ENCODE measurements at places on chromosomes 6 and 20.

- no peak for DNase-seq
Measured at GRCh38 chr6:125792680-125793079, 1.9 kb downstream of the NCOA7 start.

- no peak for DNase-seq
Measured at GRCh38 chr6:110366975-110367374, 8.8 kb upstream of the METTL24 start.

- DNase-seq = no peak
Measured at GRCh38 chr6:131255911-131256310, 120.6 kb downstream of the AKAP7 start.

DNA sequence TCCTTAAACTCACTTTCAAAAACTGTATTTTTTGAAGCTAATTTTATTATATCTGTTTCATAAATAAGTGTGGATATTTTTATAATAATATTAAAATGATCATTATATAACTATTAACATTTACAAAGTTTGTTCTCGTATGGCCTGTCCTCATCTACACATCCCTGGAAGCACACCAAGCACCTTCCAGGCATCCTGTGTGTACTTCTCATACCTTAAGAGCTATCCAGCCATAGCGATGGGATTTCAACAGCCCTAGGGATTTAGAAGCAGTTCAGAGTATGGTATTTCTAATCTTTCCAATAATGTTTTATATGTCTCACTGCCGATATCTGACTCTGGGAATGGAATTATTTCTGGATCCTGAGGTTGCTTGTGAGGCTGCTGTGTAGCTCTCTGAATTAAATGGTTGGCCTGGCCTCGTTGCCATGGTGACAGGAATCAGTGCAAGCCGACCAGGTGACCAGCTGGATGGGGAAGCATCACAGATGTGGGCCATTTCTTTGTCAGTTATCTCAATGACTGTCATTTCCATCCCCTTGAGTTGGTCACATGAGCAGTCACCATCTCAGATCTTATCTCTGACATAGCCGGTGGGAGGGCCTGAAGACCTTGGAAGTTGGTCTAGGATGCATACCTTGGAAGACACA lies 265.2 kb upstream of the RIN2 start:
- DNase-seq = no peak

DNA sequence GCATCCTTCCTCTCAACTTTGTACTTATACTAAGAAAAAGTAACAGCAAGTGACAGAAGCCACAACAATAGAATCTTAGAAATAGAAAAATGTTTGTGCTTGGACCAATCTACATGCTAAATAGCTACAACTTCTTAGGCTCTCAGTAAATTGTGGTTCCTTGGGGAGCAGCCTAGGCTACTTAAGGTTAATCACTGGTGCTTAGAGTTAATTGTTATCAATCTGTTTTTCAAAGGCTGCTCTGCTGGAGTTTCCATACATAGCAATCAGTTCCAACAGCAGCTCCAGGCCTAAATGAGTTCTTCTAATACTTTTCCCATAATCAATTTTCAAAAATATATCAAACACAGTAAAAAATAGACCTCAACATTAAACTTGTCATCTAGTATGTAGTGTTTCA lies 571.4 kb downstream of the EPHA7 start:
- no peak for DNase-seq

DNA sequence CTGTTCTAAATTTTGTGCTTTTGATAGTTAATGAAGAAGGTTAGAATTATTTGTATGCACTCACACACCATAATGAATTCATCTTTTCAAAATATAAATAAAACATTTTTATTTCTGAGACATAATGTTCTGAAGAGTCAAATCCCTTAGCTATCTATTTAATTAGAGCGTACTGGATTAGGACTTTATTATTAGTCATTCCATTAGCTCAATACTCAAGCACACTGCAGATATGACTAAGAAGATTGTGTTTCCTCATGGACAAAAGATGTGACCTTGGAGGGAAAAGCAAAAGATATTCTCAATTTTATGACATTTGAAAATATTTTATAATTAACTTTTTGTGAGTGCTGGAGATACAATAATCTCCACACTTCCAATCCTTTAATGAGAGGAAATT lies 666.4 kb downstream of the CD109 start:
- DNase-seq = no peak

DNA sequence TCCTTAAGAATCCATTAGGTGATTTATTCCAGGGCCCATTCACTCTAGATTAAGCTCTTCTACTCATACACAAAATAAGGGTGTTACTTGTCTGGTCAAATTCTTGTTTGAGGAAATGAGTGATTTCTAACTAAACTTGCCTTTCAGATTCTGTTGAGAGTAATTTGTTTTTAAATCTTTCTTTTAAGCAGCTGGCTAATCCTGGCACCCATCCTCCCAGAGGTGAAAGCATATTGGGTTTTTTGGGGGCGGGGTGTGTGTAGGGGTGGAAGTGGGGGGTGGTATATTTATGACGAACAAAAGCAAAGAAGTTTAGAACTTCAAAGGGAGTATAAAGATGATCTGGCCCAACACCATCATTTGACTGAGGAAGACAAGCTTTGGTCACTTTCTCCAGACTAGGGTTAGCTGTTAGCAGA lies 94.7 kb downstream of the RTN4IP1 start:
- no peak for DNase-seq

DNA sequence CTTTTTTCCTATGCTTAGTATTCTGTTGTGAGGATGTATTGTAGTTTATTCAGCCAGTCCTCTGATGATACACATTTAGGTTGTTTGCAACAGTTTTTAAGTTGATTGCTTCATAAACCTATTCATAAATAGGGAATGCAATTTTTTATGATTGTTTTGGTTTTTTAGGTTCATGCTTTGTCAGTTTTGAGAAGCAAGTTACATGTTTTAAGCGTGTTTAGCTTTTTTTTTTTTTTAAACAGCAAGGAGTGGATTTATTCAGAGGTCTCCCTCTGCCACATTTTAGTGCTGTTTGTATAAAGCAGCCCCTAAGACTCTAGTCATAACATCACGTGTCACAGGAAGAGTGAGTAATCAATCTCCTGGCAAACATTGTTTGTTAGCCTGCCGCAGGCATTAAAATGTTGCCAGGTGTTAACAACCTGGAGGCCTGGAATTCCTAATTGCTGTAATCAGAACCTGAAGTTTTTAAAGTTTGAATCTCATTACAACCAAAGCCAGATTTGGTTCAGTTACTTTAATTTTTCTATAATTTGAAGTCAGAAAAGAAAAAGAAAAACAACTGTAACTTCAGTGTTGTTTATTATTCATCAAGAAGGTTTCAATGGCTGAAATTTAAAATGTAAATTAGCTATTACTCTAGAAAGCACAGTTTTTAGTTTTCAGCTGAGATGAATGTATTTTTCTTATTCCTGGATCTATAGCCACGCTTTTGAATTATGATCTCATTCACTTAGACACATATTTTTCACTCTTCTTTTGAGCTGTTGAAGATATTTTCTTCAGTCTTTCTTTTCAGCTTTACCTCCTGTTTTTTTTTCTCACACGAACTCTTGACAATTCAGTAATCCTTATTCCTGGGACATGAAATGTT lies 59.2 kb downstream of the KCNS1 start:
- DNase-seq = no peak

- no peak for DNase-seq
Measured at GRCh38 chr6:21327326-21328112, 266.0 kb upstream of the SOX4 start.

- no peak for DNase-seq
Measured at GRCh38 chr6:130482645-130483390, 117.0 kb downstream of the TMEM200A start.

GRCh38 chr6:144443157-144443556 lies 158.0 kb downstream of the UTRN start:
- DNase-seq = no peak

- no peak for DNase-seq
Measured at GRCh38 chr6:93059911-93060310, 359.4 kb downstream of the EPHA7 start.

- no peak for DNase-seq
Measured at GRCh38 chr6:122654012-122654411, 43.8 kb downstream of the PKIB start.

- DNase-seq = no peak
Measured at GRCh38 chr6:132483779-132484679, 28.9 kb downstream of the STX7 start.

DNA sequence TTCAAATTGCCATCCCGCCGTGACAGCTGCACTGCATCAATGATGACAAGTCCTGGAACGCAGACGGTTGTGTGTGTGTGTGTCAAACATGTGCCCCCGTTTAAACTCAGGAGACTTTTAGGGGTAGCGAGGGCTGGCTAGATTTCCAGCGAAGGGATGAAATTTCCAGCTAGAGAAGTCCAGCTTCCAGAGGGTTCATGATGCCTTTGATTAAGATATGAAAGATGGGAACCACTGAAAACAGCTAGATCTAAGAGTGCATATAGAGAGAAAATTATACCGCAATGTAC lies 644 bp downstream of the KIZ start:
- no peak for DNase-seq

- no peak for DNase-seq
Measured at GRCh38 chr20:1702328-1702727, 44.7 kb upstream of the SIRPG start.

DNA sequence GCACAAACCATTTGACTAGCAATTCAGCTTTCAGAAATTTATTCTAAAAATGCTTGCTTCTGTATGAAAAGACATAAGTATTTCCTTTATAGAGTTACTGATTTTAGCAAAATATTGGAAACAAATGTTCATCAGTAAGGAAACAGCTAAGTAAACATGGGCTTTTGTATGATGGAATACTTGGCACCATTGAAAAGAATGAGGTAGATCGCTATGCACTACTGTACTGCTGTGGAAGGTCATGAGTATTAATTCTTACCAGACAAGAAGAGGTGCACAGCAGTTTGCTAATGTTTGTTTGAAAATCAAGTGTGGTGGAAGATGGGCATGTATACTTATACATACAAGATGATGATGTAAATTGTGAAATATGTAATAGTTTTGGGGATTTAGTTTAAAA lies 73.0 kb downstream of the FARS2 start:
- DNase-seq = no peak

DNA sequence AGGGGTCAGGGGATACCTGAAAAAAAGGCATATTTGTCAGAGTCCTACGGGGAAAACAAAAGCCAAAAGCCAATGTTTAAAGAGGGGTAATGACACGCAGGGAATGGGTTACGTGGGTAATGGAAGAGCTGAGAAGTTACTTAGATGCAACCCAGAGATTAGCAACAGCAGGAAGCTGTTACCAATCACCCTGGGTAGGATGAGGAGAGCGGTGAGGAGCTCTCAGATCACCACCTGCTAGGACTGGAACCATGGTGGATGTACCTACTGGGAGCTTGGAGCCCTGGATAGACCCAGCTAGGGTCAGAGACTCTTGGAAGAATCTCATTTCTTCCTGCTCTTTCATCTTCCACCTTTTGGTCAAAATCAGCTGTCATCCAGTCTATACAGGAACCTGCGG lies 51.2 kb upstream of the RNF24 start:
- DNase-seq = no peak

DNA sequence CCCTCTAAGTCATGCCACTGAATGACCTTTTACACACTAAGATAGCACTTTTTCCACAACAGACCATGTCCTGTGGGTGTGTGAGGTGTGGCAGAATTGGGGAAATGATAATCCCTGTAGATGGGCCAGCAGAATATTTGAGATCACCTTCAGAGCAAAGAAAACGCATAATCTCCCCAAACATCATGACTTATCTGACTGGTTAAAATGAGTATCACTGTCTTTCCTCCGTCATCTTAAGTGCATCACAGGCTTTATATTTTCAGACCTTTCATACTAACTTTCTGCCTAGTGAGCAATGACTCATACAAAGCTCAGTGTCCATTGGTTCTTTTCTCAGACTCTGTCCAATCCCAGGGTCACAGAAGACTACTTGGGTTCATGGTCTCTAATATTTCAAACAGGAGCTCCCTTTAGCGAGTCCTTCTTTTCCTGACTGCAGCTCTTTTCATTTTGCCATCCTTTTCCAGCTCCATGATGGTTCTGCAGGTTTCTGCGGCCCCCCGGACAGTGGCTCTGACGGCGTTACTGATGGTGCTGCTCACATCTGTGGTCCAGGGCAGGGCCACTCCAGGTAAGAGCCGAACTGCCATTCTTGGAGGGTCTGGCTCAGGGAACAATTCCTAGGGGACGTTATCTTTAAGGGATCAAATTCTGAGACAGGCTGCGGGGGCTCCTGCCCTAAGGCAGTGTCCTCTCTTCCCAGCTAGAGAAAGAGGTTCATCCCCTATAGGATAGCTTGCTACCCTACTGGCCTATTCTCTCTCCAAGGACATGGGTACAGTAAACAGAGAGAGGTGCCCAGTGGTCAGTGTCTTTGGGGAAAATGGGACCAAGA lies at the start of gene HLA-DPB1:
TSS of gene HLA-DPB1 (plus strand) at position 423 of the 838 bp plus-strand sequence. CDS start at position 475, 52 bp downstream.
- DNase-seq = no peak

- no peak for DNase-seq
Measured at GRCh38 chr20:433300-433975, 25.3 kb downstream of the RBCK1 start.

DNA sequence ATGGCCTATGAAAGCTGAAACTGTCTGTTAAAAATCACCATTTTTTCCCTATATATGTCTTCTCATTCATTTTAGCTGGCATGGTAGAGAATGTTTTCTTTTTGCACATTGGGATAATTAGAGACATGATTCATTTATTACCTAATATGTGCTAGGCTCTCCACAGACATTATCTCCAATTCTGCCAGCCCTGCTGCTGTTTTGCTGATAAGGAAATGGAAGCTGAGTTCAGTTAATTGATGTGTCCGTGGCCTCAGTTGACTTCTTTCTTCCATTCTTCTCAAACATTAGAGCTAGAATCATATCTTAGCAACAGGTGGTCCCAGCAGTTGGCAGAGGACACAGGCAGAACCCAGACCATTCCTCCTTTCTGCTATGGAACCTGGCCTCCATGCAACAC lies 644.1 kb upstream of the CITED2 start:
- DNase-seq = no peak

DNA sequence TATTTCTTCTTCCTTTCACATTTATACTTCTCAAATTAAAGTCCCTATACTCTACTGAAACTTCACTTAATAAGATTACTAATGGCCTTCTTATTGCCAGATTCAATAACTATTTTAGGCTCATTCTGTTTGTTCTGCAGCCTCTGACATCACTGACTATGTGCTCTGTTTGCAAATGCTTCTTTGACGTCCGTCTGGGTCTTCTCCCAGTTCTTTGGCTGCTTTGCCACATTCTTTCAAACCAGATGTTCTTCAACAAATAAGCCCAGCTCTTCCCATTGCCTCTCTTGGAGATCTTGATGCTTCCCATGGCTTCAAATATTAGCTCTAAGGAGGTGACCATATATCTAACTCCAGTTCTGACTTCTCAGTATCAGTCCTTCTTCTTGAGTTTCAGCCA lies 117.4 kb downstream of the BTBD9 start:
- no peak for DNase-seq

DNA sequence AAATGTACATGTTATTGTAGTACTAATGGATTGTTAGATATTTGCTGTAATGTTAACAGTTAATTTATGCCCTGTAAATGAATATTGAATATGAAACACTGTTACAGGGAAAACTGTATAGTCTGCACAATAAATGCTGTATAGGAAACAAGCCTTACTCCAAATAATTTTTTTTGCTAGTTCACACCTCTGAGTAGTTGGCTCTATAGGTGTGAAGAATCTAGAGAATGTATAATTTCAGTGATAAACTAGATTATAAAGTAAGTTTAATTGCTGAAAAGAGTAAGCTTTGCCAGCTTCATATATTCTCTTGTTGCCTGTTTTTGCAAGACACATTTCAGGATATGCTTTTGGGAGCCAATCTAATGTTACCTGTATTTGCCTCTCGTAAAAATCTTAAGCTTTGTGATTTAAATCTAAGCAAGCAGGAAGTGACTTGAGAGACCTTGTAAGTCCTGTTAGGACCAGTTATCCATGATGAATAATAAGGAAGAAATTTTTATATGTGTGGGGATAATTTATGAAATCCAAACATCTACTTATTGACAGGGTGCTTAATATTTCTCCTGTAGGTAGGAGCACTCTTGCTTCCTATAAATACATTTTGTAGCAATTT lies 232.4 kb downstream of the ZFAND3 start:
- no peak for DNase-seq
